ENCODE measurements at places on chromosomes 5 and 9.
A peak's percentile ranks its signal among the peaks of the same experiment; 100 is the strongest.

- no peak for DNase-seq
Observed at GRCh38 chr9:137117269-137117731, 2.8 kb upstream of the DPP7 start.

GRCh38 chr5:36734422-36734821 is 128.0 kb downstream of the SLC1A3 start:
- DNase-seq = no peak

- DNase-seq = no peak
Observed at GRCh38 chr5:102018279-102018678, 277.8 kb downstream of the SLCO4C1 start.

- no peak for DNase-seq
Observed at GRCh38 chr5:82849885-82850284, 227.3 kb downstream of the TMEM167A start.

- no peak for DNase-seq
Observed at GRCh38 chr5:86124333-86124732, 493.4 kb upstream of the COX7C start.

GRCh38 chr5:169814522-169814921 is 165.8 kb downstream of the INSYN2B start:
- DNase-seq = no peak

DNA sequence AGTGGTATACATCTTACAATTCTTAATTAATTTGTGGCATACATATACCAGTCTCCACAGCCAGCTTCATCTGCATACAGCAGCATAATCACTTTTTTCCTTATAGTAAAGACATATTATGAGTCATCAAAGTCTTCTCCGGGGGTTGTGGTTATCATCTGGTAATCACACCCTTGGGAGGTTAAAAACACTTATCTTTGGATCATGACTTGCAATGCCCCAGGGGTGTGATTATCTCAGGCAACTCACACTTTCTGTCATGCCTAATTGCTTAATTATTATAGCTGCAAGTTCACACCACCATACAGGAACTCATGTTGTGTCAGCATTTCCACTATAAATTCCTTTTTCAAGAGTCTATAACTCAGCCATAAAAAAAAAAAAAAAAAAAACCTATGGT is 218.4 kb downstream of the ANXA1 start:
- DNase-seq = no peak

DNA sequence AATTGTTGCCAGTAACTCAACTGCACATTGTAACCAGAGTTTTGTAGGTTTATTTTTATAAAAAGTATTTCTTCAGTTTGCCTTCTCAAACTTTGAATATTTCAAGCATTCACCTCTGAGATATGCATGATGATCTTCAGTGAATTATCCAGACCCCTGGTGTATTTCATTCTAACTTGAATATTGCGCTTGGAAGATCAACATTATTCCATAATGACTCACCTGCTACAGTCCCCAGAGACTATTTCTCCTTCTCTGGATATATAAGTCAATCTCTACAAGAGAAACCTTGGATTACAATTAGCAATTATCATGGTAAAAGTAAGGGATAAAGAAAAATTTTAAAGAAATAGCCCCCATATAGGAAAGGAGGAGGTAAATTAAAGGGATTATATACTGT is 1041.0 kb downstream of the TLE1 start:
- no peak for DNase-seq

DNA sequence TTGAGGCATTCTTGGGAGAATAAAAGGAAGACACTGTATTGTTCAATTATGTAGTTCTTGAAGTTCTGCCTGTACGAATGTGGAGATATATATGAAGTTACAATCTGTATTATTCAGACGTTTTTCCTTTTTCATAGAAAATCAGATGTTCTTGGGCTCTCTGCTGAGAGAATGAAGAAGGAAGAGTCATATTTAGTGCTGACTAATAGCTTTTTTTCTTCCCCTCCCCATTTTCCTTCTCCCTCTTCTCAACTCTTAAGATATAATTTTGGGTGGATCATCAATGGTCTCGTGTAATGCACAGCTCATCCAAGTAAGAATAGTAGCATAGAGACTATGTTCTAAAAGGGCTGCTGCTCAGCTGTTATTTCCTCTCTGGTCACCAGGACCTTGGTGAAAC is 23.0 kb upstream of the FBXL7 start:
- no peak for DNase-seq

- DNase-seq = no peak
Observed at GRCh38 chr5:173055722-173055982, 500 bp upstream of the CREBRF start.

GRCh38 chr5:159773062-159773924 is 143.0 kb upstream of the ADRA1B start:
- peak; percentile 82 for DNase-seq

GRCh38 chr9:123322273-123323195 is 33.5 kb upstream of the CRB2 start:
- DNase-seq = no peak

- DNase-seq = no peak
Observed at GRCh38 chr9:93592008-93592642, 15.7 kb downstream of the PHF2 start.

DNA sequence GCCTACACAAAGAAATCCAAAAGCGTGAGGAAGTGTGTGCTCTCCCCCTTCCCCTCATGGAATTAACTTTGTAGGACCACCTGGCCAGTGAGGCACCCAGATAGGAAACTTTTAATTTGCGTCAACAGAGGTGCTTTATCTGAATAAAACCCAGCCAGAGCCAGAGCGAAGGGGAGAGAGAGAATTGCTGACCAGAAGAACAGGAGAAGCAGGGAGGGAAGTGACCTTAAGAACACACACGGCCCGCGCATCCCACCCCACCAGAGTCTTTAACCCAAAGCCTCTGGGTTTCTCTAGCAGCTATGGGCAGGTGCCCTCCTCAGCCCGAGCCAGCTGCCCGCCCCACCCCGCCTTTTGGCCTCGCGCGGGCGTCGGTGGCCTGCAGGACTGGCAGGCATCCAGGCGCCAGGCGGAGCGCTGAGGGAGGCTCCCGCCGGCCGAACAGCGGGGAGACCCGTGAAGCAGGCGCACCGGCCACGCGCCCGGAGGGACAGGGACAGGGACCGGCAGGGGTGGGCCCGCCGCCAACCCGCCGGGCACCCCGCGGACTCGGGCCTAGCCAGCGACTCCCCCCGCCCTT is 580 bp downstream of the ERAP1 start:
- DNase-seq = peak; percentile 68

GRCh38 chr5:149851211-149851610 is 93.4 kb downstream of the PDE6A start:
- DNase-seq = no peak

All from GM20000 (cell line).